ENCODE measurements at places on chromosomes 3 and 15.

- no peak for DNase-seq
These were observed 3.8 kb upstream of the SLCO3A1 start for GRCh38 chr15:91849749-91850161.

DNA sequence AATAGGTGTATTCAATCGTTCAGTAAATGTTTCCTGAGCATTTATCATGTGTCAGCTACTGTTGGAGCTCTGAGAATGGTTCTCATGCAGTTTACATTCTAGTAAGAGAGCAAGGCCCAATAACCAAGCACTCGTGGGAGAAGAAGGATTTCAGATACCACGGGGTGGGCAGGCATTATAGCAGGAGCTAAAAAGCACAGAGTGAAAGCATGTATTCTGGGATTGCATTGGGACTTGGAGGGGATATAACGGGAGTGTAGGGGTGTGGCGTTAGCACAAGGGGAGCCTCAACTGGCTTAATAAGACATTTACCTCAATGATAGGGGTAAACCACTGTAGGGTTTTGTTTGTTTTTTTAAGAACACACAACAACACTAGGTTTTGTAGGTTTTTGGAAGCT, 1.6 kb upstream of the SIAH2 start:
- no peak for DNase-seq

DNA sequence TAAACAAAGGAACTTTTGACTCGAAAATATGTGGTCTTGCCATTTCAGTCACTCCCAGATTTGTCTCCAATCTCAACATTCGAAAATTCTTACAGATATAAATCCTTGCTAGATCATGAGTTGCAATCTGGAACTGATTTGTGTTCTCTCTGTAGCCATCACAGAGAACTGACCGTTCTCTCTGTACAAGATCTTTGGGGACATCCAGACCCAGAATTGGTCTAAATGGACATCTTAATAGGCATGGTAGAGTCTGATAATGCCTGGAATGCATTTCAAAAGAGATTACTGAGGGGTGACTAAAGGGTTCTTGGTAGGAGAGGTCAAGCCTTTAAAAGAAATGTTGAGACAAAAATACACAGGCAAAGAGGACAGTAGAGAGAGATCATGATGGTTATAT, 7.2 kb upstream of the MEF2A start:
- no peak for DNase-seq

DNA sequence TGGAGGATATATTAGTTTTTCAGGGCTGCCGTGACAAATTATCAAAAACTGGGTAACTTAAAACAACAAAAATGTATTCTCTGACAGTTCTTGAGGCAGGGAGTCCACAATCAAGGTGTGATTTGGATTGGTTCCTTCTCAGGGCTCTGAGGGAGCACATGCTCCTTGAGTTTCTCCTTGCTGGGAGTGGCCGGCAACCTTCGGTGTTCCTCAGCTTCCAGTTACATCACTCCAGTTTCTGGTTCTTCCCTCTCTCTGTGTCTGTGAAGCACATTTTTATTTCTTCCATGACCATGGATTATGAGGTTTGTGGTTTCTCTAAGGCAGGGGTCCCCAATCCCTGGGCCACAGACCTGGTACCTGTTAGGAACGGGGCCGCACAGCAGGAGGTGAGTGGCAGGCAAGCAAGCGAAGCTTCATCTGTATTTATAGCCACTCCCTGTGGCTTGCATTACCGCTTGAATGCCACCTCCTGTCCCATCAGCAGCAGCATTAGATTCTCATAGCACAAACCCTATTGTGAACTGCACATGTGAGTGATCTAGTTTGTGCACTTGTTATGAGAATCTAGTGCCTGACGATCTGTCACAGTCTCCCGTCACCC, 24.3 kb downstream of the LRRC28 start:
- DNase-seq, result no peak

- DNase-seq, result no peak
These were observed 8.1 kb downstream of the MCTP2 start for GRCh38 chr15:94239474-94239873.

All from left hindlimb (tissue), 1 donor.